NCI-H187 treated with DMSO at 0.1 percent for 48 hours (cell line): ENCODE measurements at places on chromosomes 6 and 20.

DNA sequence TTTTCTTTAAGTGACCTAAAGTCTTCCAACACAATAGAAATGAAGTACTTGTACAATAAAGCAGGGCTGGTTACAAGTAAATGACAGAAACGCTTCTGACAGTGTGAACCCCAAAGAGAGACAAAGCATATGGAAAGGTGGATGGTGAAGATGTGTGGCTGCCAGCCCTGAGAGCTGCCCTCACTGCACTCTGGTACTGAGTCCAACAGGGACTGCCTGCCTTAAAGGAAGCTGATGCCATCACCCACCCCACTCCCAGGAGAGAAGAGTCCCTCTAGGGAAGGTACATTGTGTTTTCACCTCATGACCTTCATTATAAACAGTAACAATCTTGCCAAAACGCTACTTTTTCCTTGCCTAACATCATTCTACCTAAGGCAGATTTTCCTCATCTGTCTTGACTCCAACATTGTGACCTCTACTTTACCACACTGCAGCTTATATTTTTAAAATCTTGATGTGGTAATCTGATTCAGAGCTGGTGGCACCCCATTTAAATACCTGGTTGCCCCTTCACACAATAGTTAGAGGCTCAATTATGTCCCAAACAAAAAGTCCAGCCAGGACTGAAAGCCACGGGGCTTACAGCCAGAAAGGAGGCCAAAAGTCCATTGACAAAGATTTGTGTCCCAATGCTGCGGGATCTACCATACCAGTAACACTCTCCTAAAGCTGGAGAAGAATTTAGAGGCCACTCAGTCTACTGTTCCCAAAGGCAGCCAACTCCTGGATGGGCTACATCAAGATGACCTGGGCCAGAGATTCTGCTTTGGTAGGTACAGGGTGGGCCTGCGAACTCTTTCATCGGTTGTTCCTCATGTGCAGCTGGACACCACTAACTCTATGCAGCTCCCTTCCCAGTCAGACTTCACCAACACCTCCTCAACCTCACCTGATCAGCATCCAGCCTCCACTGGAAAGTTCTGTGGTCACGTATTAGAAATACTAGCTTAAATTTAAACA is 4.4 kb downstream of the APMAP start:
- DNase-seq = no peak

DNA sequence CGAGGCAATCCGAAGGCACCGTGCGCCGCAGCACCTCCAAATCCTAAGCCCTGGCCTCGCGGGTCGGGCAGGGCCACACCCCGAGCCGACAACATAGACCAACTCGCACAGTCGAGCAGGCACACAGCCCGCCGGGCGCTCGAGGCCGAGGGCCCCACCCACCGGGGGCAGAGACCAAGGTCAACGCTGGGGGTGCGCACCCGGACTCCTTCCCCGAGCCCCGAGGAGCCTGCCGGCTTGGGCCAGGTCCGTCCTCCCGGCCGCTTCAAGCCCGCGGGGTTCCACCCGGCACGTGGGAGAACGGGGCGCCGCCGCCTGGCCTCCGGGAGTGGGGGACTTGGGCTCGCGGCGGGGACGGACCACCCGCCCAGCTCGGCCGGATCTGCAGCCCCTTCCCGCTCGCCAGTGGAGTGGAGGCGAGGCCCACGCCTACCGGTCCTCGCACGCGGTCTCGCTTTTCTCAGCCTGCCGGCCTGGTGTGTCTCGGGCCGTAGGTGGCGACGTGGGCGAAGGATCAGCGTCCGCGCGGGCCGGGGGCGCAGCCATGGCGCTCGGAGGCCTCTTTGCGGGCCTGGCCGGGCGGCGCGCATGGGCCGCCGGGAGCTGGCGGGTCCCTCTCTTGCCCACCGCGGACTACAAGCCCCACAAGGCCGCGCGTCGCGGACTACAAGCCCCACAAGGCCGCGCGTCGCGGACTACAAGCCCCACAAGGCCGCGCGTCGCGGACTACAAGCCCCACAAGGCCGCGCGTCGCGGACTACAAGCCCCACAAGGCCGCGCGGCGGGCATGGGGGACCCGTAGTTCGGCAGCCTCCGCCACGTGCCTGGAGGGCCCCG is at the start of gene UCKL1:
Gene UCKL1, minus strand, starts transcription at position 590 of the 837 bp plus-strand sequence. Its CDS starts 44 bp downstream, at position 546.
- DNase-seq = peak; percentile 73

DNA sequence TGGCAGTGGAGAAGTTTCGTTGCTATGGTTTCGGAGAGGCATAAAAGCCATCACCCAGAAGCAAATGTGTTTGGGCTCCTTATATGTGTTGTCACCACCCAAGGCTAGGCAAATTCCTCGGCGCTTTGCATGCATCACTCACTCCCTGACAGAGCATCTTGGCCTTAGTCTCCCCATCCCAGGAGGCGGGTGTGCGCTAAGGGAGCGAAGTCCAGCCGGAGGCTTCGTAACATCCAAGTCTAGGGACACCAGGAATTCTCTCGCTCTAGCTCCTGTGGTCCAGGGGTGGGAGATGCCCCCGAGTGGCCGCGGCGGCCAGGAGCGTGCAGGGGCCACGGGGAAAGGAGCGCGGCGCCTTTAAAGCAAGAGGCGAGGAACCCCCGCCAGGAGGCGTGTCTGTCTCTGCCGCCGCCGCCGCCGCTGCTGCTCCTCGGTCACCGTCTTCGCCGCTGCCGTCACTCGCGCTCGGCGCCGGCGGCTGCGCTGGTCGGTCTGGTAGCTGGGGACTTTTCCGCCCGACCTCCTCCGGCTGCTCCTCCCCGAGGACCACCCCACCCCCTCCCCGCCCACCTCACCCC is at the start of gene GRIK2:
Gene GRIK2, plus strand, starts transcription at position 458 of the 578 bp plus-strand sequence.
- DNase-seq = no peak

GRCh38 chr6:83019741-83020140 is 45.9 kb downstream of the UBE3D start:
- no peak for DNase-seq

GRCh38 chr6:44039839-44040350 is 87.4 kb downstream of the MRPL14 start:
- DNase-seq = no peak

DNA sequence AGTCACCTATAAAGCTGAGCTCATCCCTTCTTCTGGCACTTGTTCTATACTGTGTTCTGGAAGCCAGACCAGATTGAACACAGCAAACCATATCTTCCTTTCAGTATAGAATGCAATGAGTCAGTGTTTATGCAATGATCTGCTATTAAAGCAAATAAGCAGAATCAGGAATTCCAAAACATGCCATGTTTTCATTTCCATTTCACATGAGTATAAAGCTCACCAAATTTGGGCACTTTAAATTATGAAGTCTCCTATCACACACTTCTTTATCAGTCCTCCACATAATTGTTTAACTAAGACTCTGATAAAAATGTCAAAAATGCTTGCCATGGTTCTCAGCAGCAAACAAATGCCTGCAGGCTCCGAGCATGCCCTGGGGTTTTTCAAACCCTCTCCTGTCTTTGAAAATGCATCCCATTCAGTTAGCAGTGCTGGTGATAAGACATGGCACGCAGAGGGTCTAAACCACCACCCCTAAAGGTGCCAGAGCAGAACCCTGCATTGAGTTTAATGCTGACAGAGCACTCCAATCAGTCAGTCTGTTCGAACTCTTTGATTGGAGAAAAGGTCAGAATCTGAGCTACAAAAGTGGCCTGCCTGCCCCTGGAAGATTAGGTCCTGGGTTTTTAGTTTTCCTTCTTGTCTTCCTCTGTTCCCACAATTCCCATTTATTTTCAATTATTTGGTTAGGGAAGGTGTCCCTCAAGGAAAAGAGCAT is 234.1 kb downstream of the GMPR start:
- no peak for DNase-seq

GRCh38 chr6:36126553-36127458 is 3.5 kb upstream of the MAPK13 start:
- no peak for DNase-seq

DNA sequence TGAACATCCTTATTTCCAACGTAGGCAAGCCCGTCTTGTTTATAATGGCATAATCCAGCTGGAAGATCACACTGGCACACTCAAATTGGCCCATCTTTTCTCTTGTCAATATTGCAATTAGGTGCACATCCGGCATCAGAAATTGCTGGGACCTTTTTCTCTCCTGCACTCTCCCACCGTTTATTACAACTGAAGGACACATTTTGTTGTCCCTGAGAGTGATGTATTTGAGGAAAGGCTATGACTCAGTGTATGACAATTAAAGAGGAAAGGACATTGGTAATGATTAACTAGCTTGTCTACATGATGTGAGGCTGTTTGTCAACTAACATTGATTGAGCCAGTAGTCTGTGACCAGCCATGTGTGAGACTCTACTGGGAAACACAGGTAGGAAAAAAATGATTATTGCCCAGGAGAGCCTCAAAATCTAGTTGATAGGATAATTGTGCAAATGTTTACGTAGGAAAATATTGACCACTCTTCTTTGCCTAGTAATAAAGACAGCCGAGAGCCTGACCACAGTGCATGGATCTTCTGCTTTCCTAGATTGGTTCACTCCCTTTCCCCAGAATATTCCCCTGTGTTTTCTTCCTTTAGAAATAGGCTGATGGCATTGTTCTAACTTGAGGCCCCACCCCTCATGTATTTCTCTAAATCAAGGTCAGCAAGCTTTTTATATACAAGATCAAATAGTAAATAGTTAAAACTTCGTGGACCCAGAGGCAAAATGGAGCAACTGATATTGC is 230.0 kb upstream of the BTBD3 start:
- no peak for DNase-seq
